GM13977 (cell line): ENCODE measurements at places on chromosomes 4 and X.
A peak's percentile ranks its signal among the peaks of the same experiment; 100 is the strongest.

- DNase-seq = no peak
These were observed 68.6 kb downstream of the DTHD1 start for GRCh38 chr4:36349938-36350549.

- no peak for DNase-seq
These were observed 40.2 kb upstream of the CBR4 start for GRCh38 chr4:169050284-169050683.

DNA sequence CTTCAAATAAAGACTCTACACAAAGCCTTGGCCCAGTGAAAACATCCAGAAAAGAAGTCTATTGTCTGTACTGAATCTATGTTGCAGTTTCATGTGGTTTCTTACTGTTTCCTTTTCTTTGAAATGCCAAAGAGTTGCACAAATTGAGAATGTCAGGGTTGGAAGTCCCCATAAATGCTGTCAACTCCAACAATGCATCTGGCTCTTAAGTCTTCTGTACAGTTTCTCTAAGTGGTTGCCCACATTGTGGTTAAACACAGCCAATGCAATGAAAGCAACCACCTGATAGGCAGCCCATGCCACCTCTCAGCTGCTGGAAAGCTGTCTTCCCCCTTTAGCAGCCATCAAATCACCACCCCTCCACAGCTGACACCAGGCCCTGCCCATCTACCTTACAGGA, 67.2 kb upstream of the C1GALT1C1 start:
- peak; percentile 4 for DNase-seq

GRCh38 chr4:3268395-3269104, 19.6 kb downstream of the MSANTD1 start:
- DNase-seq = peak; percentile 7

DNA sequence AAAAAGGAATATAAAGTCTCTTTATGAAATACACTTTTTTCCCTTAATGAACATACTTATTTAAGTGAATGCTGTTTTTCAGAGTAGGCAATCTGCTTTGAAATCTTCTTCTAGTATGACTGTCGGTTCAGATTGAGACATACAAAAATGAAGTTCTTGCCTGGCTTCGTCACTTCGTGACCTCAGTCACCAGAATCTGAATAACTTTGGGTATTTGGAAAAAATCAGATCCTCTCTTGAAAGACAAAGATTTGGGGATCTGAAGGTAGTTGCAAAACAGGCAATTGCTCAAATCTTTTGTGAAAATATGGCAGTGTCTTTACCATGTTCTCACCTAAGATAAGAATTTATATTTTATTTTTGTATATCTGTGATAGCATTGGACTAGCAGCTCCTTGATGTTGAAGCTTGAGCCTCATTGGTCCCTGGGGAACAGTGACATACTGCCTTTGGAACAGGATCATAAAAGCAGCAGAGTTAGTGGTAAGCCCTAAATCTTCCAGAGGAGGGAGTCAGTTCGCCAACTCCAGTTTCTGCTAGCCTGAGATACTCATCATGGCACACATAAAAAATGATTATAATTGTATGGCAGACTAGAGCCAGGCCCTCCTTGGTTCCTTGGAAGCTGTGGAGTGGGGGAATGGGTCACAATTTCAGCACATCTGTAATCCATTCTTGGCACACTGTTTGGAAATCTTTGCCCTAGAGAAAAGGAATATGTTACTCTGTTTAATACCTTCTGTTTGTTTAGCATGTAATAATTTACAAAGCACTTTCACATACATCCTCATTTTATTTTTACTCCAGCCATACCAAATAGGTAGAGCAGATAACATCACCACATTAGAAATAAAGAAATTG, 5.0 kb downstream of the ARFIP1 start:
- DNase-seq = no peak

DNA sequence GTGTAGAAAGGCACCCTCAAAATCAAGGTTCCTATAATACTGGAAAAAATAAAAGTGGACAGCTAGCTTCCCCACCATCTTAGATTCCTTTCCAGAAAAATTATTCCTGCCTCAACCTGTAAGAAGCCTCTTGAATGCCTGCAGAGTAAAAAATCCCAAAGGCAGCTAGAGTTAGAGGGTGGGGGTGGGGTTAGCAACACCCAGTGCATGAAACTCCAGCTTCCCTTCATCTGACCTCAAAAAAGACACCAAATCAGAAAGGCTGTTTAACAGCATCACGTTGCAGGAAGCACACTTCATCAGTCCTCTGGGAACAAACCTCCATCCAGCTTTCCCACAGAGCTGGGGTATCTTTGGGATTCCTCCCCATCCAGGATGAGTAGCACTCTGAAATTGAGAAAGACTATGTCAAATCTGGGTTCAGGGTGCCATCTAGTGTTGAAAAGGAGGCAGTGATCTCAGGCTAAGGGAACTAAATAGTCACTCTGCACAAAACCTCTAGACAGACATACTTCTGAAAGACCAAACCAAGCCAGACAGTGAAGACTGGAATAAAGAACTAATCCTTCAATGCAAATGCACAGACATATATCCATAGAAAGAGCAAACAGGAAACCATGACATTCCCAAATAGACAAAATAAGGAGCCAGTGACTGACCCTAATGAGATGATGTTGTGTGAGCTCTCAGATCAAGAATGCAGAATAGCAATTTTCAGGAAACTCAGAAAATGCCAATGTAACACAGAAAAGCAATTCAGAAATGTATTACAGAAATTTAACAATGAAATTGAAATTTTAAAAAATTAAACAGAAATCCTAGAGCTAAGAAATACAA, 97.9 kb downstream of the ARHGEF9 start:
- DNase-seq = peak; percentile 21

DNA sequence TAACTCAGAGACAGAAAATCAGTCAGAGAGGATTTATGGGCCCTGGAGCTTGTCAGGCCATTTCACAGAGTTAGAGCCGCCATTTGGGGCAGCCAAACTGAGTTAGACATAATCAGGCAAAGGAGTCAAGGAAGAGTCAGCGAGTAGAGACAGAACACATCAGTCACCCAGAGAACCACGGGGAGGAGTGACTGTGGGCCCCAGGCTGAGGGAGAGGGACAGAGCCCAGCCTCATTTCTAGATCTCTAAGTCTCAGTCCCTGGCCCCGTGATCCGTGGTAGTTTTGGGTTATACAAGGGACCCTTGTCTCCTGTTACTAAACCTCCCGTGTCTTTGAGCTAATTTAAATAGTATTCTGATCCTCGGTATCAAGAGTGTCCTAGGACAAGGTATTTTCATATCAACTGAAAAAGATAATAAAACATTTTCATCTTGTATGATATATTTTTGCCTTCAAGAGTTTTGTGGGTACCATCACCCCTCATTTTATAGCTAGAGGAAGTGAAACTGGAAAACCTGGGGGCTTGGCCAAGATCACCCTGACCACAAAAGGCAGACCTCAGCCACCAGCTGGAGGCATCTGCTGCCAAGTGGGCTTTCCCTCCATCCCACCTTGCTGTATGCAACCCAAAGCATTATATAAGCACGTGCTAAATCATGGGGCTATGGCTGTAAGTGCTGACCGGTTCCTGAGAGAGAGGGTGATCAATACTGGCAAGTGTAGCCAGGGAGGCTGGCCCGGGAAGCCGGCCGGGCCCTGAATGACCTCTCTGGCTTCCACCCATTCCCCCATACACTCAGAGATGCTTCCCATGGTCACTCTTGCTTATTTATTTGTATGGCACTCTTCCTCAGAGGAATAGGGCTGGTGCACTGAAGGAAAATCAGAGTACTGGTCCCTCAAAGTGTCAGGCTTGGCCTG, 204.1 kb downstream of the BCOR start:
- no peak for DNase-seq

GRCh38 chr4:77309496-77309895, 152.5 kb downstream of the CCNG2 start:
- no peak for DNase-seq

DNA sequence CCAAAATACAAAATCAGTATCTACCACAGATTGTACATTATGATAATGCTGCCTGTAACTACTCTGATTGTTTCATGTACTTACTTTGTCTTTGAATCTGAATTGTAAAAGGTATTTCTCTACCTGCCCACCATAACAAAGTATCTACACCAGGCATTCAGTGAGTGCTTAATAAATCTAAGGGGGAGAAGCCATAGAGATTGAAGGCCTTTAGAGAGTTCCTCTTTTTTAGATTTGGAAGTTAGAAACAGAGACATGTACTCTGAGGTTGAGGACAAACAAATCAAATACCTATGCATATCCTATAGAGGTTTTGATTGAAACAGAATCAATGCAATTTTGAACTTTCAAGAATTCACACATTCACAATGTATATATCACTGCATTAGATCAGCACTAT, 42.7 kb downstream of the SAT1 start:
- no peak for DNase-seq

GRCh38 chrX:6506444-6506843, 28.5 kb downstream of the VCX3A start:
- DNase-seq = no peak

GRCh38 chr4:39846705-39847104, 131.0 kb downstream of the PDS5A start:
- DNase-seq = no peak

- DNase-seq = no peak
These were observed 611.1 kb upstream of the ATOH1 start for GRCh38 chr4:93217431-93217830.

GRCh38 chrX:147846676-147847075, 65.0 kb upstream of the FMR1 start:
- no peak for DNase-seq

GRCh38 chrX:2502668-2503519, 2.1 kb upstream of the DHRSX start:
- DNase-seq = no peak
